D721Med (cell line): ENCODE measurements at places on chromosomes 5 and 9.

DNA sequence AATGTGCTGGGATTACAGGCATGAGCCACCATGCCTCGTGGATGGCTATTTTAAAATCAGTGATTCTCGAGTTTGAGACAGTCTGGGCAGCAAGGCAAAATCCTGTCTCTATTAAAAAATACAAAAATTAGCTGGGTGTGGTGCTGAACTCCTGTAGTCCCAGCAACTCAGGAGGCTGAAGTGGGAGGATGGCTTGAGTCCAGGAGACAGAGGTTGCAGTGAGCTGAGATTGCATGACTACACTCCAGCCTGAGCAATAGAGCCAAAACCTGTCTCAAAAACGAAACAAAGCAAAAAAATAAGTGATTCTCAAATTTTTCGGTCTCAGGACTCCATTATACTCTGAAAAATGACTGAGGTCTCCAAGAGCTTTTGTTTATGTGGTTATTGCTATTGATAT lies 47.9 kb upstream of the HSPA9 start:
- DNase-seq = no peak

GRCh38 chr9:95462249-95463147 lies 54.3 kb downstream of the PTCH1 start:
- DNase-seq = no peak

DNA sequence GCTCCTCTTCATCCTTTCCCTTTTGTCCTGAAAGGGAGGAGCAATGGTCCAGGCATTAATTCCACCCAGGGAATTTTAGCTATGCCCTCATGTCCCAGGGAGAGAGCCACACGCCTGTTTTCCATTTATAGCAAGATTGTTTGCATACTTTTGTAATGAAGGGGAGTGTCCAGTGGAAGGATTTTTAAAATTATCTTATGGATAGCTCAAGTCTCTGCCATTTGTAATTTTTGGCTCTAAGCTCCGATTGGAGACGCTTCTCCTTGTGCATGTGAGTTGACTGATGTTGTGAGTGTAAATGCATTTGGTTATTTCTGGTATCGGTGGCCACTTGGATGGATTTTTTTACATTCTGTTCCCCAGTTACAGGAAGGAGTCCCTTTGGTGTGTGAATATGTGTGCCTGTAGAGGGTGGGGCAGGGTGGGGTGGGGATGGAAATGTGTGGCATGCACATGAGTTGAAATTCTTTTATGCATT lies 7.2 kb upstream of the RPL26L1 start:
- DNase-seq = no peak

GRCh38 chr5:41636605-41637004 lies 126.2 kb upstream of the PLCXD3 start:
- DNase-seq = no peak

- no peak for DNase-seq
Observed at GRCh38 chr9:26058111-26058895, 380.1 kb upstream of the TUSC1 start.

GRCh38 chr5:135598691-135599395 lies 20.1 kb upstream of the CXCL14 start:
- no peak for DNase-seq

DNA sequence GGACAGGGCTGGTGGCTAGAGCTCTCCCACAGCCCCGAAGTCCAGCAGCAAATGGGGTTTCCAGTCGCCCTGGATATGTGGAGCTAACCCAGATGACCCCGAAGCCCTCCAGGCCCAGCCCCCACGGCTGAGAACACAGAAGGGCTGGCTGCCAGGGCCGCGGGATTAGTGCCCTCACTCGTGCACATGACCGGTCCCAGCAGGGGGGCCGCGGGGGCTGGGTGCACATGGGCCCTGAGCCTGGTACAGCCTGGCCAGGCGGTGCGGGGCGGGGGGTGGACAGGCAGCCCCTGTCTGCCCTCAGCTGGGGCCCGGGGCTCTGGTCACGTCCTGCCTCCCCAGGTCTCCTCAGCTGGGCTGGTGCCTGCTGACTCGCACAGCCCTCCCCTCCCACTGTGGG lies 5.9 kb downstream of the SSNA1 start:
- DNase-seq = no peak

GRCh38 chr9:68522131-68522530 lies 18.6 kb downstream of the TMEM252 start:
- no peak for DNase-seq

DNA sequence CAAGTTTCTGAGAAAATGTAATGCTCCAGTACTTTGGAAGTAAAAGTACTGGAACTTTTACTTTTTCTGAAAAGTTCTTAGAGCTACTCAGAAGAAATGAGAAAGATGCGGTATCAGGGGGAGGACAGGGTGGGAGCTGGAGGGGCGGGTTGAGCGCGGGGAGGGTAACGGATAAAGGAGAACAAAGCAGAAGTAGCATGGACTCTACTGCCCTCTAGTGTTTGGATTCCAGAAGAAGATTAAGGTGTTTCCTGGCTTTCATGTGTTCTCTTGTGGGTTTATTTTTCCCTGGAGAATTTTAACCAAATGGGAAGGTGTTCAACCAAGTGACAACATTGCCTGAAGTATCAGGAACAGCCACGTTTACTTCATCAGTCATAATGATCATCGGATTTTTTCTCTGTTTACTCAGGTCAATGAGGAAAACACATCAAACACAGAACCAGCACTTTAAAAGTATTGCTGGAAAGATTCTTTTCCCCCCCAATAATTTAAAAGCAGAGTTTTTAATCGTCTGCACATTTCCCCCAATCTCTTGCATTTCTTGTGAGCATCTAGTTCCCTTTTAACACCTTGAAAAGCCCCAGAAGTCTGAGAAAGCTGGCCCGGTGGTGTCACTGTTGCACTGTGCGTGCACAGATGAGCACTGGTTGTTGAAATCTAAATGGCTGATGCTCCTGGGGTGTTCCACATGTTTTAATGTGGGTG lies 190.6 kb downstream of the MPDZ start:
- DNase-seq = peak; percentile 43

DNA sequence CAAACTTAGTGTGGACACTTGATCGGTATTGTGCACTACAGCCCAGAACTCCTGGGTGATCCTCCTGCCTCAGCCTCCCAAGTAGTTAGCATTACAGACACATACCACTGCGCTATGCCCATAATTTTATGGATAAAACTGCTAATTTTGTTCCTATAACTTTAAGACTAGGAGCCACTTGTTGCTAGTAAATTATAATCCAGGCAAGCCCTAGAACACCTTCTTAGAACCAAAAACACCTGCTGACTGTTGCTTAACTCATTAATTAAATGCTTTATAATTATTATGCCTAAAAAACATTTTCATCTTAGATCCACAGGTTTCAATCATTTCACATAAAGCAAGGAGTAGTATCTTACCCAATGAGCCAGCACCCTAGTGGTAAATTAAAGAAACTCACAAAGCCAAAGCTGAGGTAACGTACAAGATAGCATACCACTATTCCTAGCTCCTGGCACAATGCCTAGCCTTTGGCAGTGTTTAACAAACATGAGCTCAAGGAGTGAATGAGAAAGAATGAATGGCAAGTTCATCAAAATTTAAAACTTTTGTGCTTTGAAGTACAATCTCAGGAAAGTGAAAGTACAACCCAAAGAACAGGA lies 5.4 kb downstream of the MRPS27 start:
- no peak for DNase-seq

DNA sequence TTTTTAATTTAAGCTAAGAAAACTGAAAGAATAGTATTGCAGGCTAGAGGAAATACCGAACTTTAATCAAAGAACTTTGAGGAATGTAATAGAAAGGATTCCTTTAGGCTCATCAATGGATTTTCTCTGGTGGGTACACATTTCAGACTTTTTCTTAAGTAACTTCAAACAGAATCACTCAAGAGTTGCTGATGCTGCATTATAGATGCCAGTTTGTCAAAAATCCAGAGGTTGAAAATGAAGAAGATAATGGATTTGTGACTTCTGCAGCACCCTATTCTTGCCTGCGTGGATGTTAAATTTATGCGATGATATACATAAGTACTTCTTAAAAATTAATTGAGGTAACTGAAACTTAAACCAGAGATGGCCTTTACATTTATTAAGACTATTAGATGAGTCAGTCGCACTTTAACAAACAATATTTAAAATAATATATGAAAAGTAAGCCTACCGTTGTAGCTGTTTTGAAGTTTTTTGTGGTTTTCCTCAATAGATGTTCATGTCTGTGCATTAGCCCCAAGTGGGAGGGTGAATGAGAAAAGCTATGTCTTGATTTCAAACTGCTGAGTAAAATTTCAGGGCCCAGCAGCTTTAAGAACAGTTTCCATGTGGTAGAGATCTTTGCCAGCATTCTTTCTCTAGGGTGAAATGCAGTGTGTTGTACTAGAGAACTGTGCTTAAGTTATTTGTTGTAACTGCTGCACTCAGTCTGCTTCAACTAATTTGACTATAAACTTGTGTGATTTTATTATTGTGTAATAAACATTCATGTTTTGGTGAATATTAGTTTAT lies at the start of gene OGN:
OGN (minus strand) TSS at position 537 of the 795 bp plus-strand sequence. CDS start 1,171 bp downstream, outside the sequence.
- DNase-seq = no peak

DNA sequence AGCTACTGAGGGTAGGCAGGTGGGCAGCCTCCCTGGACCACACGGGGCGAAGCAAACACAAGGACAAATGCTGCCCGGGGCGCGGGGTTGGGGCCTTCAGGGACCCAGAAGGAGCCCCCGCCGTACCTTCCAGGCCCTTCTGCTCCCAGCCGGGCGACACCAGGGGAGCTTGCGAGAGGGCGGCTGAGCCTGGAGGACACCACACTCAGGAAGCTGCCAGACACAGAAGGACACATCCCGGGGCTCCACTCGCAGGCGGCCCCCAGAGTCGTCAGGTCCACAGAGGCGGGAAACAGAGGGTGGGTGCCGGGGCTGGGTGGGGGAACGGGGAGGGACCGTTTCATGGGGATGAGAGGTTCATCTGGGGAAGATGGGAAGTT lies 58.5 kb upstream of the UBAC1 start:
- no peak for DNase-seq

GRCh38 chr5:106121972-106122605 lies 1548.6 kb downstream of the EFNA5 start:
- no peak for DNase-seq

DNA sequence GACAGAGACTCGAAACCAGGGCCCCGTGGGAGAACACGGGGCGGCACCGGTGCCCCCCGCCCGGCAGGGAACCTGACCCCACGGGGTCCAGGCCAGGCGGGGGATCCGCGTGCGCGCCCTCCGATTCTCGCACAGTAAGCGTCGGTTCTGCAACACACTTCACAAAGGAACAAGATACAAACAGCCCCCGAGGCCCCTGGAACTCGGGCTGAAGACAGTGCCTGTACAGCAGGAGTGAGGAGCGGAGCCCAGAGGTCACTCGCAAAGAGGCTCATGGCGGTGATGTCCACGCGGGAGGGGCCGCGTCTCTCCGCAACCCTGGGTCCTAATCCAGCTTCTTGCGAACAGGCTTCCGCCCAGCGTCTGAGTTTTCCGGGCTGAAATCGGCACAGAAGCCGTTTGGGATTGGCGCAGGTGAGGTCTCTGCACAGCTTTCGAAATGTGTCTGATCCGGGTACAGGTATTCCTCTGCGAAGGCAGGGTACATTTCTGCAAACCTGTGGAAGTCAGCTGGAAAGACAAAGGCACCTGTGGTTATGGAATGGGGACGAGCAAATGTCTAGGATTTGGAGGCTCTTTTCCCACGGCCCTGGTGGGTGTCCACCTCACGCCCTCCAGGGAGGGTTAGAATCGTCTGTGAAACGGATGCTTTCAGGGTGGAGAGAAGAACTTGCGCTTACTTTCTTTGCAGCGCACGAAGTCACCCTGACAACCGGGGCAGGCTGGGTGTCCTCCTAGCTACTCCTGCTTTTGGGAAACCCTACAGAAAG lies 18.3 kb upstream of the SLC6A3 start:
- DNase-seq = no peak

DNA sequence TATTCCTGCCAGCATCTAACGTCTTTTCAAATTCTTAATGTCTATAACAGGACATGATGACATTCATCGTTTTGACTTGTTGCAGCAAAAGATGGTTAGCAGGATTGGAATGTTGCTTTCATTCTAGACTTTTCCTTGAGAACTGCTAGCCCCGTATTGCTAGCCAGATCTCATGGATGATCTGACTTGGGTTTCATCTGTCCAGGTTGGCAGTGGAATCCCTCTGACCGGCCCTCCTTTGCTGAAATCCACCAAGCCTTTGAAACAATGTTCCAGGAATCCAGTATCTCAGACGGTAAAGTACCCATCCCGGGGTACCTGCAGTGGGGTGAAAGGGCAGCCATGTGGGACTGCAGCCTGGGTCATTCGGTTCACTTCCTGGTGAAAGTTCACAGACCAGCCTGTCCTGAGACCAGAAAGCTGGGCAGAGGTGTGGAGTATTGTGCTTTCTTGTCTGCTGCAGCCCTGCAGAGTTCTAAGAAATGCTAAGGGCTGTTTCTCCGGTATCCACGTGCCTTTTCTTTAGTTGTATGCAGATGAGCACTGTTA lies 16.7 kb downstream of the QRFP start:
- no peak for DNase-seq

- no peak for DNase-seq
Observed at GRCh38 chr5:125272357-125272756, 525.9 kb upstream of the ZNF608 start.

- DNase-seq = no peak
Observed at GRCh38 chr5:132027027-132027426, 15.6 kb upstream of the ACSL6 start.

DNA sequence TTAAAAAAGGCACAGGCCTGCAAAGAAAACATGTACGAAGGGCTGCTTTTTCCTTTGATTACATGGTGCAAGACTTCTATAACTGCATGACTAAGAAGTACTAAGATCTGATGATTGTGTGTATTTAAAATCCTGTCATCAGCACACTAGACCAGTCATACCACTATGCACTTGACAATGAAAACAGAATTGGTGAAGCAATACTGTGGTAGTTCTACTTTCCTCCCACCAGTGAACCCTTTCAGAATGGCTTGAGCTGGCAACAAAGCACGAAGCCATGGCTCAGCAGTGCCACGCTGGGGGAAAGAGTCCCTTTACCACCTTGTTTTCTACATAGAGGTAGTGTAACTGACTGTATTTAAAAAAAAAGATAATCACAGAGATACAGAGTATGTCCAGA lies 49.0 kb upstream of the POU5F2 start:
- no peak for DNase-seq

DNA sequence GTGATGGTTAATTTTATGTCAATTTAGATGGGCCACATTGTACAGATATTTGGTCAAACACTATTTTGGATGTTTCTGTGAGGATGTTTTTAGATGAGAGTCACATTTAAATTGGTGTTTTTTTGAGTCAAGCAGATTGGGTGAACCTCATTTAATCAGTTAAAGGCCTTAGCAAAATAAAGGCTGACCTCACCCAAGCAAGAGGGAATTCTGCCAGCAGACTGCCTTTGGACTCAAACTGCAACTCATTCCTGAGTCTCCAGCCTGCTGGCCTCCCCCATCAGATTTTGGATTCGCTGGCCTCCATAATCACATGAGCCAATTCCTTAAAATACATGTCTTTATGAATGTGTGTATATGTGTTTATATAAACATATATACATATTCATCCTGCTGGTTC lies 282.7 kb upstream of the POU5F2 start:
- no peak for DNase-seq
